ENCODE measurements at places on chromosomes 7 and 10. TPM values are rescaled to one million over a fixed set of nuclear protein-coding genes. Genes with fewer than 3 reads are reported as not detected.

The RPEL1 gene
- total RNA-seq = not detected

The PNLIPRP3 gene
- not detected for total RNA-seq

The LBX1 gene
- total RNA-seq = not detected

DNA sequence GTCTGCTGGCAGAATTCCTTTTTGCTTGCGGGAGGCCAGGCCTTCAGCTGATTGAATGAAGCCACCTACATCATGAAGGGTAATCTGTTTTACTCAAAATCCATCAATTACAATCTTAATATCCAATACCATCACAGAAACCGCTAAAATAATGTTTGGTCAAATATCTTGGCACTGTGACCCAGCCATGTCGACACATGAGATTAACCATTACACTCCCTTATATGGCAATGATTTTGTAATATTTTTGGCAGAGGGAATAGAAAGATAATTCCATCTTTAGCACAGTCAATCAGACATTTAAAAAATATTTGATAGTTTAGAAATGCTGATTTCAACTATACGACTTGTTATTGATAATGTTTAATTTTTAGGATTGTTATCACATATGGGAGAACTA is 36.5 kb upstream of the SLC39A12 start:
- DNase-seq = no peak

DNA sequence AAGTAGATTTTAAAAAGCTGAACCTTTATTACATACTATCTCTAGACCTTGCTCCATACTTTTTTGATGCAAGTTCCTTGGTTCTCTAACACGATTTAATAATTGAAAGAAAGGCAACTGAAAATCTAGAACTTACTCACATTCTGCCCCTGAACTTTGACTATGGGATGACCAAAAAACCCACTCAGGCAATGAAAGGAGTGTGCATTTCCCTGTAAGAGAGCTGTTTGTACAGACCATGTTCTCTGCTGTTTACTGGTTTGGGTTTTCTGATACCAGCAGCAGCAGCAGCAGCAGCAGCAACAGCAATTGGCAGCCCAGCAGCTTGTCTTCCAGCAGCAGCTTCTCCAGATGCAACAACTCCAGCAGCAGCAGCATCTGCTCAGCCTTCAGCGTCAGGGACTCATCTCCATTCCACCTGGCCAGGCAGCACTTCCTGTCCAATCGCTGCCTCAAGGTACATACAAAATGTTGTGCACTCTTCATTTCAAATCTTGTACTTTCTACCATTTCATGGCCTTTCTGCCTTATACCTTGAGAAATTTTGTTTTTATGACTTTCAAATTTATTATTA is 216.7 kb downstream of the FOXP2 start:
- no peak for DNase-seq

DNA sequence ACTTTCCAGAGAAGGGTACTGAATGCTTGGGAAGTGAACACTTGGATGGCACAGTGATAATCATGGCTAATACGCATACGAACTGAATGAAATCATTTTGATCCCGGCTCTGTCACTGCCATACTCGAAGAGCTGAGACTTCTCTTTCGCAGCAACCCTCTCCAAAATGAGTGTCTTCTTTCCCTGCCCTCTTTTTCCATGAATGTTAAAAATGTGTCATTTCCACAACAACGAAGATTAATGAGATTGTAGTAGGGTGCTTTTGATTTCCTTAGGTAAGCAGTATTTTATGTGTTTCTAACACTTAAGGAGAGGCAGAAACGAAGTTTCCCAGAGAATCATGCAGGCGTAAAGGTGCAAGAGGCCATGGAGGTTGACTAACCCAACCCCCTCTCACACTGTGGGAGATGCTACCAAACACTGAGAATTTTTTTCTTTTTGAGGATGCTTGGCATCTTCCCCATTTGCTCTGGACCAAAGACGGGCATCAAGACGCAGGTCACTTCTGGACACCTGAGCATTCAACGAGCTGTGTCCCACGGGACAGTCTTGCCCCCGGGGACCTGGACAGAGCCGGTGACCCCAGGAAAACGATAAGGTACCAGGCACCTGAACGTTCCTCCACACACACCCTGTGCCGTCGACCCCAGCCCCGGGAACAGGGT is 823 bp downstream of the COPG2 start:
- DNase-seq = no peak

GRCh38 chr7:81937091-81937490 is 167.2 kb upstream of the HGF start:
- no peak for DNase-seq

GRCh38 chr7:786472-787255 is 45.6 kb upstream of the SUN1 start:
- DNase-seq = peak; percentile 63

DNA sequence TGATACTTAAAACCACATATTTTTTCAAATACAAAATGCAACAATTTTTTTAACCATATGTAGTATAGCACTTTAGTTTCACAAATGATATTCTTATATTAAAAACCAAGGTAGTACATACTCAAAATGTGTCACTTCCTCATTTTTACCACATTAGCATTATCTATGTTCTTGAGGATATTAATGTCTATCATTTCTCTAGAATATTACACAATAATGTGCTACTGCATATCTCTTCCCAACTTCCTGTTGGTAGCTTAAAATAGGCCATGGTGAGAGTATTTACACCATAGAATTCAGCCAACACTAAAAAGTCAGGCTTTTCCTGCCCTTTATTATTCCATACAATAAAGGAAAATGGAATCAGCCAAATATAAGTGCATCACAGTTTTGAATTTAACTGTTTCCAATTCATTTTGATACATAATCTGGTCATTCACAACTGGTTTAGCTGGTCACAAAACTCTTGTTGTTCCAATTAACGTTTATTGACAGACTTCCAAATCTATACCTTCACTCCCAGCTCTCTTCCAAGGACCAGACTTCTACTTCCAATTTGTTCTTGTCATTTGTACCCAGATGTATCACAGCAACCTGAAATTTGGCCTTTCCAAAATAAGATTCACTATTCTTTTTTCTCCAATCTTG is 20.0 kb upstream of the LRRC17 start:
- DNase-seq = no peak

GRCh38 chr10:74913377-74913979 is 87.1 kb downstream of the KAT6B start:
- DNase-seq = no peak

DNA sequence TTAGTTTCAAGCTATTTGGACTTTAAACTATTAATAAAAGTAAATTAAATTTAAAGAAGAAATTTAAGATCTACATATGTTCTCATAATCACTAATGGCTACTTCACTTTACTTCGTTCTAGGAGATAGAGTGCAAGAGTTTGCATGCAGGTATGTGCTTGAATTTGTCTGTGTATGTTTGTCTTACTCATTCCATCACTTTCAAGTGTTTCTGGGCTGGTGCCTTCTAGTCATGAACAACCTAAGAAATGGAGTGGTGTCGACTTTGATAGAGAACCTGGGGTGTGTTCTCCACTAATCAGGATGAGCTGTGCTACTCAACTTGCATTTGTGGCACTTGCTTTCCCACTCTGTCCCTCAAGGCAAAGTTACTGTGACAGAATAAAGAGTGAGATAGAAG is 169.9 kb downstream of the KCND2 start:
- no peak for DNase-seq

- peak; percentile 22 for DNase-seq
Measured at GRCh38 chr10:89029785-89030437, 39.3 kb downstream of the FAS start.

- peak; percentile 69 for DNase-seq
Measured at GRCh38 chr7:17298840-17299482, 509 bp downstream of the AHR start.

GRCh38 chr10:103197174-103197573 is 4.1 kb upstream of the NT5C2 start:
- no peak for DNase-seq

All from activated B cell treated with CpG ODN at 0.5 μM for 24 hours (primary cell).